NCI-H446 (cell line): ENCODE measurements at places on chromosomes 1 and 21.
A peak's percentile ranks its signal among the peaks of the same experiment; 100 is the strongest.

- DNase-seq = no peak
These were observed 250.6 kb downstream of the KAZN start for GRCh38 chr1:14849038-14849437.

GRCh38 chr1:60149251-60149650 lies 75.7 kb upstream of the C1orf87 start:
- DNase-seq = peak; percentile 69

DNA sequence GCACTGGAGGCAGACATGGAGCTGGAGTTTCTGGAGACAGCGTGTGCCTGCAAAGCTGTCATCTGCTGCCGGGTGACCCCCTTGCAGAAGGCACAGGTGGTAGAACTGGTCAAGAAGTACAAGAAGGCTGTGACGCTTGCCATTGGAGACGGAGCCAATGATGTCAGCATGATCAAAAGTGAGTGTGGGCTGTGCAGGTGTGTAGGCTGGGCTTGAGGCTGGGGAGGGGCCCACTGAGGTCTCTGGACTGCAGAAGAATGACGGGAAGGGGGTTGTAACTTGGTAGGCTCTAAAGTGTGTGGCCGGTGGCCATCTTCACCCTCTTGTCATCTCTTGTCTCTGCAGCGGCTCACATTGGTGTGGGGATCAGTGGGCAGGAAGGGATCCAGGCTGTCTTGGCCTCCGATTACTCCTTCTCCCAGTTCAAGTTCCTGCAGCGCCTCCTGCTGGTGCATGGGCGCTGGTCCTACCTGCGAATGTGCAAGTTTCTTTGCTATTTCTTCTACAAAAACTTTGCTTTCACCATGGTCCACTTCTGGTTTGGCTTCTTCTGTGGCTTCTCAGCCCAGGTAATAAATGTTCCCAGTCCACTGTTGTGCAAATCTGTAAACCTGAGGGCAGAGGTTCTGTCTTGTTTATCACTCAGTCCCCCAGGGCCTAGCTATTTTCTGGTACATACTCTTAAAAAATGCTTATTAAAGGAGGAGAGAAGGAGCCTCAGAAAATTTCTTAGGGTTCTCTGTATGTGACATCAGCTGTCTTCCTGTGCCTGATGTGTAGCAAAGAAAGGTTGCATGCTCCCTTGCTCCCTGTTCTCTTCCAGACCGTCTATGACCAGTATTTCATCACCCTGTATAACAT lies 19.9 kb downstream of the ATP8B2 start:
- DNase-seq = peak; percentile 30

GRCh38 chr1:155649676-155650075 lies 38.9 kb downstream of the YY1AP1 start:
- no peak for DNase-seq

DNA sequence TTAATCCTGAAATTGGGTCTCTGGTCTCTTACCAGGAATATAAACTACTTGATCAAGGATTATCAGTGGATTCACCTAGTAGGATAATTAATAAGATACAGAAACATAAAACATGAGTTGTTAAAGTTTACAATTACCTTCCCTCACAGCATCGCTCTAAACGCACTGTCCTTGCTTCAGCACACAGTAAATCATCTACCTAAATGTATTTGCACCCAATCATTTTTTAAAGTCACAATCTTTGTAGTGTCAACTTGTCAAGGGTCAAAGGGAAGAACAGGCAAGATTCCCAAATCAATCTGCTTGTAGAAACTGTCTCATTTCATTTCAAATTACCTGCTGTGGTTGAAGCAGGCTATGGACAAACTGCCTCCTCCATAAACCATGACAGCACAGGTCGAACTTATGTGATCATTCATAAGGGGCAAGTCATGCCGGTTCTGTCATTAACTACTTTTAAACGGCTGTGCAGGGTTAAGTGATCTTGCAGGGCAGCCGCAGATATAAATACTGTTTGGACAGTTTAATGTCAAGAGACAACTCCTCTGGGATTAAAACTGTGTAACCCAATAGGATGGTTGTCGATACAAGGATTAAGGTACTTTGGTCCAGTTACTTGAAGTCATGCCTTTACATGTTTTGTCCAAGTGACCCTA lies 93.6 kb downstream of the ZNF281 start:
- DNase-seq = no peak

GRCh38 chr1:151972542-151973248 lies 21.0 kb downstream of the S100A10 start:
- DNase-seq = no peak

DNA sequence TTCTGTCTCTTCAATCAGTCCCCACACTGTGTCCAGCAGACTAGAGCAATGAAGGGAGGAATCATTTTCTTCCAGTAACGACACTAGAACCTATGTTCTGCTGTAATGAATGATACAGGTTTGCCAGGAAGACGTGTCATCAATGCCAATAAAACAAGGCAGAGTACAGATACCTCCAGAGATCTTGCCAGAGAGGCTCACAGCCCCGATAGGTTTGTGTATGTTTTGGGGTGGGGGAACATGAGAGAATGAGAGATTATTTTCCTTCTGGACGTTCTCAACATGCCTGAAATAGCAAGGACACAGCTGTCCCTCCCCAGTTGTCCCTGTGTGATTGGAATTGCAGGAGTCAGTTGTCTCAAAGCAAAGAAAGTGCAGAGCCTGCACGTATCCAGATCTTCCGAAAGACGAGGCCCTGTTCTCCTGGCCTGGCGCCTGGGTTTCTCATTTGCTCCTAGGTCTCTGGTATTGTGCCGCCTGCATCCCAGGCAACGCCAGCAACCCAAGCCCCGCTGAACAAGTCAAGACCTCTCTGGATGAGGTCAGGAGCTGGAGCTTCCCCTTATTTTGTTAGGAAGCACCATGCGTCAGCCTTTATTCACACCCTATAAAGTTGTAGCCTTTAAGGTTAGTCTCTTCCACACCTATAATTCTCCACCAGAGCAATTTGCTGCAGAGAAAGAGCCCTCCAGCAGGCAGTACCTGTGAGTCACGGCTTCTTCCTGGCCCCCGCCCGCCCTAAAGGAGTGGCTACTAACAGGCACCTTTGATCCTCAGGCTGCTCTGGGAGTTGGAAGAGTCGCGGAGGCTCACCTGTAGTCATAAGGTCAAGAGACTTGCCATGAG lies 130.5 kb downstream of the TOMM20 start:
- DNase-seq = peak; percentile 71

GRCh38 chr1:31216016-31216415 lies 23.7 kb downstream of the NKAIN1 start:
- peak; percentile 40 for DNase-seq

- DNase-seq = peak; percentile 14
These were observed 4.2 kb upstream of the OTUD3 start for GRCh38 chr1:19877821-19878636.
